ENCODE measurements at places on chromosomes 6 and 20.

DNA sequence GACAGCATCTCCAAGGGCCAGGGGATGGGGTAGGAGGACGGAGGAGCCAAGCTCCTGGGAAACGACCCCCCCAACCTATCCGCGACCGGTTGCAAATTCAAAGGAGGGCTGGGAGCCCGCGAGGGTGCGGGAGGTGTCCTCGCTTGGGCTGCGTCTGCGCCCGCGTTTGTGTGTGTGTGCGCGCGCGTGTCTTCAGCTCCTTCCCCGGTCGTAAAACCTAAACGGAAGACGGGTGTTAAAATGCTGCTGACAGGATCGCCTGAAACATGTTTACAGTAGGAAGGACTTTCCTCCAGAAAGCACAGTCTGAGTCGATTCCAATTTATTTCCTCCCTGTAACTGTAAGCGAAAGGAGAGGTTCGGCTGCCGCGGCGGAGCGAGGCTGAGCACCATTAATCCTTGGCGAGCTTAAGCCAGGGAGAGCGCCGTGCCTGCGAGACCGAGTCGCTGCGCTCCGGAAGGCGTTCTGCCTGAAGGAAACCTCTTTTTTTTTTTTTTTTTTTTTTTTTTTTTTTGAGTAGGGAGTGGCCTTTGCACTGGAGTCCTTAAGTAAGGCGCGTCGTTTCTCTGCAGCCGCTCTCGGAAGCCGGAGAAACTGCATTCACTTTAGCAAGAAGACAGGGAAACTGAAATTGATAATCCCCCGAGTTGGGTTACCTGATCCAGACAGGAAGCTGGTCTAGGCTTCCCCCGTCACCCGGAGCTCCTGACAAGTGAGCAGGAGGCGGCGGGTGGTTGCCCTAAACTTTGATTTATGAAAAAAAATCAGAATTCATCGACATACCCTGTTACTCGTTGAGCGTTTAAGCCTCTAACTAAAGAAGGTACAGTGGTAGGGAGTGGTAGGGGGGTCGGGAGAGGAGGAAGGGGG lies 4.8 kb upstream of the SOX4 start:
- peaks cover 2% of the 10 kb centered on the region for H3K36me3 ChIP-seq
- H3K27ac ChIP-seq = no peak overlapping the region
- H3K27me3 ChIP-seq = peaks cover 29% of the 10 kb centered on the region
- no peak for DNase-seq
- peak overlapping the region; percentile 96 for H3K4me3 ChIP-seq
- peaks cover 12% of the 10 kb centered on the region for H3K4me1 ChIP-seq

GRCh38 chr6:6657085-6657819 lies 68.7 kb downstream of the LY86 start:
- no peak for DNase-seq
- peaks cover 3% of the 10 kb centered on the region for H3K36me3 ChIP-seq
- H3K27me3 ChIP-seq = peaks cover 22% of the 10 kb centered on the region
- no peak overlapping the region for H3K4me3 ChIP-seq
- peak overlapping the region; percentile 16 for H3K27ac ChIP-seq
- H3K4me1 ChIP-seq = peaks cover 33% of the 10 kb centered on the region

GRCh38 chr6:22526736-22527135 lies 42.6 kb upstream of the HDGFL1 start:
- no peak overlapping the region for H3K27ac ChIP-seq
- no peaks in the 10 kb centered on the region for H3K4me1 ChIP-seq
- no peak for DNase-seq
- no peaks in the 10 kb centered on the region for H3K36me3 ChIP-seq

DNA sequence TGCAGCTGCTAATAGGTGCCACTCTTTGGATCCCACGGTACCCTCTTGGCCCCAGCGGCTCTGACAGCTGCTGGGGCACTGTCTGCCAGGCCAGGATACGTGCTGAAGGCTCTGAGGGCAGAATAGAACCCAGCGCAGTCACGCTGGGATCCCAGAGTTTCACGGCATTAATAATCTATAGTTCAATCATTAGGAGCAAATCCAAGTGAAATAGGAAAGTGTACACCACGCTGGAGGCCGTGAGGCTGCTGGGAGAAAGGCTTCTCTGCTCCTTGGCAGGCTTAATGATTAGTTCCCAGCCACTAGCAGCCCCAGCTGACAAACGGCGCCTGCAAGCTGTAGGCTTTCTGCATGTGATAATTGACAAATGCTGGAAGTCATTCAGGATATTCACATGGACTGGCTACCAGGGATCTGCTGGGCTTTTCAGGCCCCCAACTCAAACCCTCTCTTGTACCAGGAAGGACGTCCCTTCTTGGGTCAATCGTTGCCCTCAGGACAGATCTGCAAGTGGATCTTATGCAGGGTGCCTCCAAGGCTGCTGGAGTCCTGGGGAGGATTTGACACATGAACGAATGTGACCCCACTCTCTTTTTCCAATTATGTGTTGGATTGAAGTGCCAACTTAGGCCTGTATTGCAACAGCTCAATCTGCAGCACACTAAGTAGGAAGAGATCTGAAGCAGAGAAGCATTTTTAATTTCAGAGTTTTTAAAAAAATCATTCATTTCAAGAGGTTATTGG lies 50.1 kb upstream of the INSM1 start:
- H3K36me3 ChIP-seq = no peaks in the 10 kb centered on the region
- no peak for DNase-seq
- H3K4me3 ChIP-seq = no peak overlapping the region
- no peak overlapping the region for H3K27ac ChIP-seq
- no peaks in the 10 kb centered on the region for H3K4me1 ChIP-seq
- peaks cover 11% of the 10 kb centered on the region for H3K27me3 ChIP-seq

DNA sequence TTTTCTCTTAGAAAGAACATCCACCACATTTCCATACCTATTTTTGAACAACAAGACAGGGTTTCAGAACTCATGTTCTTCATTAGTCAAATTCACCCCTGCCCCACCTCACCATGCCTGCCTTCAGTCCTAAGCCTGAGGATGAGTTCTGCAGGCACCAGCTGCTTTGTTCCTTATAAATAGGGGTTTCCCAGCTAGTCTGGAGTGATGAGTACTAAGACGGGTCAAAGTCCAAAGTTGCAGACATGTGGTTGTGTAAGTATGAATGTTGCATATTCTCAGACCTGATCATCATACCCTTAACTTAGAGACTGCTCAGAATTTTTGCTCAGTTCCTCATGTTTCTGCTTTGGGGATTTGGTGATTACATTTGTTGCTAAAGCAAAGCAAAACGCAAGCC lies 257.7 kb upstream of the CDYL start:
- DNase-seq = no peak
- H3K36me3 ChIP-seq = no peaks in the 10 kb centered on the region
- no peak overlapping the region for H3K4me3 ChIP-seq
- H3K27me3 ChIP-seq = peaks cover 22% of the 10 kb centered on the region
- no peak overlapping the region for H3K27ac ChIP-seq

GRCh38 chr6:11043961-11044711 lies at the start of gene ELOVL2:
Gene ELOVL2 (minus strand): TSS chr6:11044305. CDS start chr6:11044230, 75 bp downstream.
- no peak for DNase-seq
- peaks cover 4% of the 10 kb centered on the region for H3K36me3 ChIP-seq
- peaks cover 67% of the 10 kb centered on the region for H3K27me3 ChIP-seq
- peak within 1 kb of the TSS; percentile 81 for H3K4me3 ChIP-seq
- H3K4me1 ChIP-seq = peaks cover 6% of the 10 kb centered on the region
- H3K27ac ChIP-seq = no peak within 1 kb of the TSS

DNA sequence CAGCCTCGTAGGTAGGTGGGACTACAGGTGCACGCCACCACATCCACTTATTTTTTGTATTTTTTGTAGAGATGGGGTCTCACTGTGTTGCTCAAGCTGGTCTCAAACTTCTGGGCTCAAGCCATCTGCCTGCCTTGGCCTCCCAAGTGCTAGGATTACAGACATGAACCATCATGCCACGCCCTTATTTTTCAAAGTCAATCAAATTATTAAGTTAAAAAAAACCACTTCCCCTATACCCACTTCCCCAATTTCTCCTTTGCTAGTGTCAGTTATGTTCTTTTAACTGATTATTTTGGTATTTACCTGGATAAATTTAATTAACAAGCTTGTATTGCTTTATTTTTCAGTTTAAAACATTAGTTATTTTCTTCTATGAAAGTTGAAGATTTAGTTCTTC lies 49.6 kb downstream of the RIOK1 start:
- H3K27me3 ChIP-seq = peaks cover 5% of the 10 kb centered on the region
- H3K4me1 ChIP-seq = peaks cover 3% of the 10 kb centered on the region
- DNase-seq = no peak

- no peak overlapping the region for H3K27ac ChIP-seq
- H3K4me1 ChIP-seq = no peaks in the 10 kb centered on the region
- H3K27me3 ChIP-seq = no peaks in the 10 kb centered on the region
- DNase-seq = no peak
- H3K36me3 ChIP-seq = no peaks in the 10 kb centered on the region
Measured at GRCh38 chr20:6525447-6526303, 241.8 kb upstream of the BMP2 start.

- DNase-seq = no peak
- peaks cover 3% of the 10 kb centered on the region for H3K36me3 ChIP-seq
- peaks cover 10% of the 10 kb centered on the region for H3K4me1 ChIP-seq
Measured at GRCh38 chr20:41176711-41177552, 39.6 kb downstream of the PLCG1 start.

GRCh38 chr6:124765280-124765679 lies 197.0 kb upstream of the RNF217 start:
- H3K27me3 ChIP-seq = no peaks in the 10 kb centered on the region
- no peak overlapping the region for H3K4me3 ChIP-seq
- H3K4me1 ChIP-seq = no peaks in the 10 kb centered on the region
- no peaks in the 10 kb centered on the region for H3K36me3 ChIP-seq
- no peak overlapping the region for H3K27ac ChIP-seq

DNA sequence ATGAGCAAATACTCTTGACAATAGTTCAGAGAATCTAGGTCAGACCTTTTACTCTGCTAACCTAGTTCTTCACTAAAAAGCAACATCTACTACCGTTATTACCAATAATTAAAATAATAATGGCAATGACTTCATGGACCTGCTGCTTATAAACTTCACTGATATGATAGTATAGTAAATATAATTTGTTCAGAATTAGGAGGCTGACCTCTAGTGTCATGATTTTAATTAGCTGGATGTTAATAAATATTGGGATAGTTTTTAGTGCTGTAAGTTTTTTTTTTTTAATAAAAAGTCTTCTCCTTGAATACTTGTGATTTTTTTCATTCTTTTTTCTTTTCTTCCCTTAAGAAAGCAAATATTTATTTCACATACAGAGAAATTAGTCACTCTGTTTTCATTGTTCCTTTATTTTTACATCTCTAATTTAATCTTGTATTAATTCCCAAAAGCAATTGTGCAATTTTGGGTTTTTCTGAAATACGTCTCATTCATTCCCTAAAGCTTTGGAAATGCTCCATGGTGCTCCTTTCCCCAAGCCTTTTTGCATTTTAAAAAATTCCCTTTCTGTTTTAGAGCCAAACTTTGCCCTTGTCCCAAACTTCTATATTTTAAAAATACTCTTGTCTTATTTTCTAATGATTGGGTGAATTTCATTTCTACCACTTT lies 46.6 kb upstream of the UST start:
- peaks cover 4% of the 10 kb centered on the region for H3K36me3 ChIP-seq
- no peak for DNase-seq
- H3K4me3 ChIP-seq = peak overlapping the region; percentile 93
- peaks cover 19% of the 10 kb centered on the region for H3K27me3 ChIP-seq
- H3K27ac ChIP-seq = peak overlapping the region; percentile 94

DNA sequence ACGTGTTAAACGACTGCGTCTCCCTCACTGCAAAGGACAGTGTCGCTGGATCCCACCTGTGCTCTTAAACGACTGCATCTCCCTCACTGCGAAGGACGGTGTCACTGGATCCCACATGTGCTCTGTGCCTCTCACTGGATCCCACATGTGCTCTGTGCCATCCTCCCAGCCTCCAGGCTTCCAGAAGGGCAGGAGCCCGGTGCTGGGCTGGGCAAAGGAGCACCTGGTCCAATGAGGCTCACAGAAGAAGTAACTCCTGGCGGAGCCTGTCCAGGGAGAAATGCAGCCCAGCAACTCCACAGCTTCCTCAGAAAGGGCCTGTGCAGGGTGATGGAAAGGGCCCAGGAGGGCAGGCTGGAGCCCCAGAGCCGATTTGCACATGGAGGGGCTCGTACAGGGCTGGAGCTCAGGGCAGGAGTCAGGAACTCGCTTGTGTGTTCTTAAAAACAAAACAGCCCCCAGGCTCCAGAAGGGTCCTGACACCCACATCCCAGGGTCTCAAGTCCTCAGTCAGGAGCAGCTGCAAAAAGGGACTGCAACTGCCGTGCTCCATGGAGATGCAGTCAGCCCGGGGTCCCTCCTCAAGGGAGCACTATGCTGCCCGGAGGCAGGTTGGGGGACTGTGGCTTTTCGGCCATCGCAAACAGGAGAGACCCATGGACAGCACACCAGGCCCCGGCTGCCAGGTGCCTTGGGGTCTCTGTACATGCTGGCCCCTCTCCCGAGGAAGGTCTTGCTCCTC lies 52.7 kb downstream of the DLL1 start:
- no peaks in the 10 kb centered on the region for H3K36me3 ChIP-seq
- H3K27me3 ChIP-seq = peaks cover 12% of the 10 kb centered on the region
- DNase-seq = no peak
- H3K27ac ChIP-seq = no peak overlapping the region
- H3K4me3 ChIP-seq = no peak overlapping the region
- peaks cover 3% of the 10 kb centered on the region for H3K4me1 ChIP-seq

DNA sequence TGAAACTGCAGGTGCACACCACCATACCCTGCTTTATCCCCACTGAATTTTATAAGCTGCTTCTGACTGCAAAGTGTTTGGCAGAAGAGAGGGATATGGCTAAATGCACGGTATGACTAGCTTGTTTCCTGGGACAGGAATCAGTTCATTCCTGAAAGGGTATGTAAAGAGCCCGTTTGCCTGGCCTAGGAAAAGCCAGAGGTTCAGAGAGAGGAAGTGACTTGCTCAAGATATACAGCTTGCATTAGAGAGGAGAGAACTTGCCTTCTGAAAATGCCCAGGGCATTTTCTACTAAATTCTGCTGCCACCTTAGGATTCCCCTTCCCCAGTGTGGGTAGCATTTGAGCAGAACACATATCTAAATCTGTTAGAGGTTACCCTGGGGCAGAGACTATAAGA lies 683 bp upstream of the GCNT2 start:
- DNase-seq = no peak
- H3K36me3 ChIP-seq = no peaks in the 10 kb centered on the region
- H3K27me3 ChIP-seq = peaks cover 31% of the 10 kb centered on the region

GRCh38 chr6:130259557-130259956 lies 36.8 kb upstream of the SAMD3 start:
- no peaks in the 10 kb centered on the region for H3K27me3 ChIP-seq
- DNase-seq = no peak
- H3K4me1 ChIP-seq = peaks cover 20% of the 10 kb centered on the region
- peak overlapping the region; percentile 73 for H3K27ac ChIP-seq
- H3K4me3 ChIP-seq = peak overlapping the region; percentile 78

DNA sequence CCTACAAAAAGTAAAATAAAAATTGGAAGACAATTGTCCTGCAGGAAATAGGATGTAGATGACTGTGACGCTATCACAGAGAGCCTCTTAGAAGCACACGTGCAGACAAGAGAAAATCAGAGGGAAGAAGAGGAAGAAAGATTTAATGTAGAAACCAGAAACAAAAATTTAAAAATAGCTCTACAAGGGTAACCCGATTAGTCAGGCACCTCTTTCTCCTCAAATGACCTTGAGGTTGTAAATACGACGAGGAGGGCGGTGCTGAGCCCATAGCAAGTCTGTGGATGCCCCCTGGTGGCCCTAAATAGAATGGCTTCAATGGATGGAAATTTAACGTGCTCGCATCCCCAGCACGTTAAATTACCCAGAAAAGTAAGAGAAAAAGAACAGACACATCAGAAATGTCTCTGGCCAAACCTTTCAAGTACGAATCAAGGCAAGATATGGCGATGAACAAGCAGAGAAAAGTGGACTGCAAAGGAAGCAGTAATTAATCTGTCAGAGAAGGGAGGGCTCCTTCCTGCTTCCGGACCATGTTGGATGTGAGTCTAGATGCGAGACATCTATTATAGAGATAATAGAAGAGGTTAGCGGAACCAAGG lies 4.2 kb upstream of the PRPH2 start:
- DNase-seq = peak; percentile 52
- H3K36me3 ChIP-seq = no peaks in the 10 kb centered on the region
- no peaks in the 10 kb centered on the region for H3K27me3 ChIP-seq
- H3K4me1 ChIP-seq = peaks cover 19% of the 10 kb centered on the region

Measured in T-helper 17 cell (primary cell).